ENCODE measurements at places on chromosomes 3 and 15. TPM values are rescaled to one million over a fixed set of nuclear protein-coding genes. Genes with fewer than 3 reads are reported as not detected.

Gene IL20RB
- 8.7 TPM for total RNA-seq

Gene PRICKLE2
- 0.59 TPM for total RNA-seq

Gene CLSTN2
- total RNA-seq, result not detected

Gene BCL2A1
- 40.0 TPM for total RNA-seq

Gene ZCWPW2
- total RNA-seq, result 0.24 TPM

Gene CPNE9
- total RNA-seq, result not detected

Gene C2CD4A
- not detected for total RNA-seq

Gene BFSP2
- not detected for total RNA-seq

Gene MKRN3
- total RNA-seq, result 1.3 TPM

Gene PLA2G4D
- not detected for total RNA-seq

Gene ADPRH
- total RNA-seq, result 10.7 TPM

Gene QARS1
- 261 TPM for total RNA-seq

Gene POPDC2
- total RNA-seq, result 4.1 TPM

Gene ACTC1
- not detected for total RNA-seq

Gene PRR23B
- total RNA-seq, result not detected

Gene CELSR3
- total RNA-seq, result 20.1 TPM

Gene AQR
- total RNA-seq, result 43.7 TPM

Gene CLDN16
- total RNA-seq, result not detected

Gene DHX30
- 101 TPM for total RNA-seq

Gene GOLGA8J
- 0.21 TPM for total RNA-seq

Gene SLC7A14
- total RNA-seq, result not detected

Data from natural killer cell treated with Interleukin-12 subunit alpha and Interleukin-12 subunit beta and Interleukin-15 and Interleukin-18, amount 100 ng/mL, for 72 hours (primary cell).